Neural progenitor cell (in vitro differentiated cells): ENCODE measurements at places on chromosomes 2 and 18.

DNA sequence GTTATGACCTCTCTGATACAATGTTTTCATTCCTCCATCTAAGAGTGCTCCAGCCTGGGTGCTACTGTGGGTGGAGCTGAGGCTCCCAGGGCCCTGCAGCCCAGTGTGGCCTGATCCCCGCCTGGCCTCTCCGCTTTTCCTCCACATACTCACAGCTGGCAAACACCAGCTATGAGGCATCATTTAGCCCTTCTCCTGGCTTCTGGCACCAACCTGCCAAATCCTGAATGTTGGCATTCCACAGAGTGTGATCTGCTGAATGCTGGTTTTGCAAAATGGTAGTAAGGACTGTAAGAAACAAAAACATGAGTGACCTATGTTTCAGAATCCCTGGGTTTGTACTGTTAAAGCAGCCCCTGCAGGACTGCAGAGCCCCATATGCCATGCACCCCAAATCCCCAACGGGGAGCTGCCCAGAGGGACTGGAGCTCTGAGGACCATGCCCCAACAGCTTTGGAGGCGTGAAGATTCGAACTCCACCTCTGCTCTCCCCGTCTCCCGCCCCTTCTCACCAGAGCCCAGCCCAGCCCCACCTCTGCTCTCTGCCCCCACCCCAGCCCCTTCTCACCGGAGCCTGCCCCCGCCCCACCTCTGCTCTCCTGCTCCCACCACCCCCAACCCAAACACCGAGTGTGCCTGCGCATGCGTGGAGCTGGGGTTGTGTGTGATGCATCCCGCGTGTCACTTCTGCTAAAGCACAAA lies 4.2 kb downstream of the SLC66A2 start:
- no peak for DNase-seq

DNA sequence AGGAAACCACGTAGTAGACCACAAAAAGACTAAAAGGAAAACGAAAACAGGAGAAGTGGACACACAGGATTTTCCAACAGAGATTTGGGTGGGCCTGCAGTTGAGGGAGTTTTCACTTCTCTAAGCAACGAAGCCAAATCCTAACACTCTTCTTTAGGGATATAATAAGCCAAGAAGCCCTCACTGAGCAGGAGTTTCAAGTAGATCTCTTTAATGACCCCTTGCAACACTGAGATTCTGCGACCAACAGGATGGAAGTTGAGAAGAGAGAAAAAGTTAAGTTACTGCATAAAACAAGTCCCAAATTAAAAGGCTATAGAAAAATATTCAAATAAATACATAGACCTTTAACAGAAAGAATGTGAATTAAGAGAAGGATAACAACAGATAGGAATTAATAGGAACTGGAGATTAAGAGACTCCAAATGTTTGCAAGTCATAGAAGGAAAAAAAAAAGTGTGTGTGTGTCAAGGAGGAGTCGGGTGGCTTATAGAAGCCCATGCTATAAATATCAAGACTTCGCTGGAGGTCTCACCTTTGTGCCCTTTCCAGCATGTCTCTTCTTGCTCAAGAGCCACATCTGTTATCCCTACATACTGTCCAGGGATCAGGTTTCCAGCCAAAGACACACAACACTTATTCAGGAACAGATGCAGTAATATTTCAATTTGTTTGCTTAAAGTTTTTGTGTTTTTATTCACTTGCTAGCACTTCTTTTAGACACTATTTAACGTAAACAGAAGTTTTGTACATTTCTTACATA lies 69.4 kb upstream of the ARHGAP28 start:
- DNase-seq = no peak

- no peak for DNase-seq
These were observed 432.0 kb downstream of the CCDC85A start for GRCh38 chr2:56615760-56616159.

- no peak for DNase-seq
These were observed 53.4 kb downstream of the FN1 start for GRCh38 chr2:215382480-215382879.
